ENCODE measurements at places on chromosomes 11 and 22.

DNA sequence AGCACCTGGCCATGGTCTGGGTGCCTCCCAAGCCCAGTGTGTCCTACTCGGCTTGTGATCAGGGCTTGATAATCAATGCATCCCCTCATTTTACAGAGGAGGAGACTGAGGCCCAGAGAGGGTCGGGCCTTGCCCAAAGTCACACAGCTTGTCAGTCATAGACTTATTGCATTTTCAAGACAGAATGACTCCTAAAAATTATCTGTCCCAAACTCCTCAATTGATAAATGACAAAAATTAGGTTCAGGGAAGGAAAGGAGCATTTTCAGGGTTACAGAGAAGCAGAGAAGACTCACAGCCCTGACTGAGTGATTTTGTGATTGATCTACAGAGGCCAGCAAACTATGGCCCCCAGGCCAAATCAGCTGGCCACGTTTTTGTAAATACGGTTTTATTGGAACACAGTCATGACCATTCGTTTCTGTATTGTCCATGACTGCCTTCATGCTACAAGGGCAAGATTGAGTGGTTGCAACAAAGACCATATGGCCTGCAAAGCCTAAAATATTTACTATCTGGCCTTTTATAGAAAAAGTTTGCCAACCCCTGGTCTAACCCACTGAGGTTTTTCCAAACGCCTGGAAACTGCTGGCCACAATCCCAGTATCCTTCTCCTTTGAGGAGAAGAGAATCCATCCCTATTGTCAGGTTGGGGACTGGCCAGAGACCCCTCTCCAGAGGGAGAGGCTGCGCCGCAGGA lies 35.1 kb upstream of the NAV2 start:
- DNase-seq, result no peak

DNA sequence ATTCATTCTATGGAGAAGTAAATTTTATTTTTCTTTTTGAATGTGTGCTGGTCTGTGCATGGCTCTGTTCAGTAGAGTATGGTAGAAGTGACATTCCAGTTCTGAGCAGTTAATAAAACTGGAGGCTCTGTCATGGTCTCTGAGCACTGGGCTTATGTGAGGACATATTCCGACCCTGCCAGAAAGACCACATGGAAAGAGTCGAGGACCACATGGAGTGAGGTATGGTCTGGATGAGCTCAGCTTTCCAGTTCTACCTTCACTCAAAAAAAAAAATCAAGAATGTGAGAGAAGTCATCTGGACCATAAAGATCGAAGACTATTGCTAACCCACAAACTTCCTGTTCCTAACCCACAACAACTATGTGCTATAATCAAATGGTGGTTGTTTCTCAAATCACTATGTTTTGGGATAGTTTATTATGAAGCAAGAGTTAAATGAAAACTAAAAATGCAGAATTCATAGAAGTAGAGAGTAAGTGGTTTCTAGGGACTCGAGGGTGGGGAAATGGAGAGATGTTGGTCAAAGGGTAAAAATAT lies 534.2 kb upstream of the ANO5 start:
- no peak for DNase-seq

GRCh38 chr11:23973244-23973643 lies 523.6 kb upstream of the LUZP2 start:
- DNase-seq, result no peak

- DNase-seq, result no peak
Observed at GRCh38 chr22:30305519-30305905, 16.2 kb upstream of the CASTOR1 start.

Data from ACHN (cell line).